ENCODE measurements at places on chromosomes 1 and 21. TPM values are rescaled to one million over a fixed set of nuclear protein-coding genes. Genes with fewer than 3 reads are reported as not detected.
A peak's percentile ranks its signal among the peaks of the same experiment; 100 is the strongest.

RPTN gene
- not detected for total RNA-seq

ACTA1 gene
- total RNA-seq, result not detected

FCRL5 gene
- total RNA-seq, result 1.6 TPM

GLRX2 gene
- total RNA-seq, result 8.0 TPM

CFAP107 gene
- total RNA-seq, result not detected

DNA sequence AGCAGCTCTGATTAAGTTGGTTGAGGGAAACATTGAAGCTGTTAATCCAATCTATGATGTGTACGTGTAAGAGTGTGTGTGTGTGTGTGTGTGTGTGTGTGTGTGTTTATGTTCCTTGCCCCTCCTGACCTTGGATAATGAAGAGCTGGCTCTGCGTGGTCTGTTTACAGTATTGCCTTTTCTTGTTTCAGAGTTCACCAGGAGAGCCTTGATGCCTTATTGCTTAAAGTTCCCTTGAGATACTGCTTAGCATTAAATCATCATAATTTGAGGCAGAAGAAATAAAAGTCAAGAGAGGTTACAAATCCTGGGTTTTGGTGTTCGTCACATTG lies 36.4 kb downstream of the CAPN8 start:
- no peak overlapping the region for H3K27ac ChIP-seq
- H3K4me1 ChIP-seq, result no peaks in the 10 kb centered on the region
- H3K27me3 ChIP-seq, result no peaks in the 10 kb centered on the region
- no peaks in the 10 kb centered on the region for H3K36me3 ChIP-seq
- no peak overlapping the region for H3K4me3 ChIP-seq

- peak; percentile 46 for DNase-seq
- no peaks in the 10 kb centered on the region for H3K4me1 ChIP-seq
- no peak overlapping the region for H3K27ac ChIP-seq
- H3K4me3 ChIP-seq, result no peak overlapping the region
These were observed 17.2 kb upstream of the SUMO3 start for GRCh38 chr21:44834951-44835646.

GRCh38 chr1:31886866-31887265 lies 51.3 kb downstream of the PTP4A2 start:
- no peak overlapping the region for H3K27ac ChIP-seq
- H3K4me1 ChIP-seq, result no peaks in the 10 kb centered on the region
- no peak for DNase-seq
- no peaks in the 10 kb centered on the region for H3K36me3 ChIP-seq
- H3K27me3 ChIP-seq, result no peaks in the 10 kb centered on the region
- H3K4me3 ChIP-seq, result no peak overlapping the region

DNA sequence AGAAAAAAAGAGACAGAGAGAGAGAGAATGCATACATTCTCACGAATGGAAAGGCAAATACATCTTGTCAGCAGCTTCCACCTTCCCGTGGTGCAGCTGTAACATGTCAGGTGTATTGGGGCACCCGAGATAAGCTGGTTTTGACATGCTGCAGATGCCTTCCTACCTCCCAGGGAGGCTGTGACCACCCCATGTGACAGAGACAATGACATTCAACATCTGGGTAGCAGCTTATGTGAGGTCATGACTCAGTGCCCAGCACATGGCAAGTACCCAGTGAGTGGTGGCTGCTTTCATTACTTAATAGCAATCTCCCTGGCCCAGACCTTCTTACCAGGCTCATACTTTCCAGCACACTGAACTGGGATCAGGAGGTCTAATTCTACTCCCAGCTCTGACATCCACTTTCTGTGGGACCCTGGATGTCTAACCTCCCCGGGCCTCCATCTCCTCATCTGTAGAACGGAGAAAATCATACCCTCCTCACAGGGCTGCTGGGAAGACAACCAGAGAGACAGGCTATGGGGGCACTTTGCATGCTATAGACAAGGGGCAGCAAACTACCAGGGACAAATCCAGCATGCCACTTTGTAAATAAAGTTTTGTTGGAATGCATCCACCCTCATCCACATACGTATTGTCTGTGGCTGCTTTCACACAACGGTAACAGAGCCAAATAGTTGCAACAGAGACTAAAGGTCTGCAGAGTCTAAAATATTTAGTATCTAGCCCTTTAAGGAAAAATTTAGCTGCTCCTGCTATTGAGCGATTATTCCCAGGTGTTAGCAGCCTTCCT lies 38.5 kb upstream of the ZBTB40 start:
- H3K27me3 ChIP-seq, result no peaks in the 10 kb centered on the region
- peak overlapping the region; percentile 81 for H3K27ac ChIP-seq
- H3K4me3 ChIP-seq, result no peak overlapping the region
- no peaks in the 10 kb centered on the region for H3K36me3 ChIP-seq
- H3K4me1 ChIP-seq, result no peaks in the 10 kb centered on the region

DNA sequence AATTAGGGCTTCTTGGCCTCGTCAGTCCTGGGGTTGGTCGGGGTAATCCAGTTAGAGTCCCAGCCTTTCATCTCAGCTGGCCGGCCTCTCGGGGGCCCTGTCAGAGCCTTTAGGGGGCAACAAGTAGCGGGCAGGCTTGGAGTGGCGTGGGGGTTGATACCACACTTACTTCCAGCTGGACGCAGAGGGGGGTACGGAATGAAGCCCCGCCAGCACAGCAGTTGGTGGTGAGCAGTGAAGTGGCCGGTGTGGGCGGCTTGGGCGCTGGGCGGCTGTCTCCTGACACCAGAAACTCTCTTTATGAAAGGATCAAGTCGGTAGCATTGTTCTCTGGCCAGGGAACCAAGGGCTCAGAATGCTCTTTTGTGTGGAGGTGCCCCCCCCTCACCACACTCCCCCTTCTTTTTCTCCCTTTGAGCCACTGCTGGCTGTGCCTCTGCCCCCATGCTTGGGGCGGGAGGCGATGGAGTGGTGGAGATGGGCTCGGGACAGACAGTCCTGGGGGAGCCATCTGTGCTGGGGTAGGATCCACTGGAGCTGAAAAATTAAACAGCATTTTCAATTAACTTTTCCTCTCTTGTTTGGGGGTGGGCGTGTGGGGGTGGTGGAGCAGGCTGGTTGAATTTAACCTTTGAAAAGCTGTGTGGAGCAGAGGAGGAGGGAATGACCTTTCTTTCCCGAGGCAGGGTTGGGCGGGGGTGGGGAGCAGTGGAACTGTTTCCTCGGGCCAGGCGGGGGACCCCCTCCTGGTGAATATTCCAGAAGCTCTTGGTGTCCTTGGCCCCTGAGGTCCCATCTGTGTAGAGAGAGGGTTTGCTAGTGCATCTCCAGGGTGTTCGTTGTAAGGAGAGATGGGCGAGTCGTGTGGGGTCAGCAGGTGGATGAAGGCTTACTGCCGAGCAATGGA lies 102.7 kb downstream of the RNF220 start:
- H3K27me3 ChIP-seq, result no peaks in the 10 kb centered on the region
- DNase-seq, result no peak
- no peak overlapping the region for H3K4me3 ChIP-seq
- H3K4me1 ChIP-seq, result no peaks in the 10 kb centered on the region
- no peak overlapping the region for H3K27ac ChIP-seq

DNA sequence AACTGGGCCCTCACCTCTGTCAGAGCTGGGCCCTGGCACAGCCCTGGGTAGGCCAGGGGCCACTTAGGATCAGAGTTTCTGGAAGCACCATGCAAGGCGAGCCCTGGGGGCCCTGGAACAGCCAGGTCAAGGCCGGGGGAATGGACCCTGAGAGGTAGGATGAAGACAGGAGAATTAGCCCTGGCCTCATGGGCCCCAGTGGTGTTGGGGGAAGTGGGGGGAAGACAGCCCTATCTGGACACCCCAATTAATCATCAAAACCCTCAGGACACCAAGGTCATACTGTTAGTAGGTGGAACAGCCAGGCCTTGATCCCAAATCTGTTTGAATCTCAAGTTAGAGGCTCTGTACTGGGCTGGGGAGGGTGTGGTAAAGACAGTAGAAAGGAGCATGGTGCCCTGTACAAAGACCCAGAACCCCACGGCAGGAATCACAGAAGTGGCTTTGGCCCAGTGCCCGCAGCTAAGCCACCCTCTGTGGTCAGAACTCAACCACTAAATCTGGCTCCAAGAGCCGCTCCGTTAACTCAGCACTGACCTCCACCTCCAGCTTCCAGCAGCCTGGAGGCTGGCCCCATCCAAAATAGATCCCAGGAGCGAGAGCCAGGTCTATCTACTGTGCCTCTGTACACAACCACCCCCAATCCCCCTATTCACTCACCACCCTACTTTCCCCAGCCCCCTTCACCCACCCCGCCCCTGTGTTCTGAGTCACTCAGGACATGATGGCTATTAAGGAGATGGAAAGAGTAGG lies 14.0 kb upstream of the TRIM63 start:
- no peak overlapping the region for H3K27ac ChIP-seq
- no peaks in the 10 kb centered on the region for H3K4me1 ChIP-seq
- no peaks in the 10 kb centered on the region for H3K27me3 ChIP-seq
- no peaks in the 10 kb centered on the region for H3K36me3 ChIP-seq

DNA sequence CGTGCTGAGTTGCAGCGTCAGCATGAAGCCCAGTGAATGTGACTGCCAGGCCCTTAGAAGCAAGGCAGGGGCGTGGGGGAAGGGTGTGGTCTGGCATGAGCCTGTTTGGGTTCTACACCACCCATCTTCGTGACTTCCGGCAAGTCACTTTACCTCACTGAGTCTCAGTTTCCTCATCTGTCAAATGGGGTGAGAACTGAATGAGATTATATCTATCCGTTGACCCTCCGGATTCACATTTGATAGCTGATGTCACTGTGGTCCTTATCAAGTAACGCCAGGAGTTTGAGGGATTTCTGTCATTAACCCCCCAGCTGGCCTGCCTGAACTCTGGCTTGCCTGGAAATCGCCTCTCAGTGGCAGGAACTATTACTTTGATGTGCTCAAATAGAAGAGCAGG lies 15.6 kb downstream of the MRPL37 start:
- H3K4me1 ChIP-seq, result no peaks in the 10 kb centered on the region
- H3K4me3 ChIP-seq, result no peak overlapping the region
- no peak for DNase-seq

- DNase-seq, result no peak
- H3K27ac ChIP-seq, result no peak overlapping the region
- H3K36me3 ChIP-seq, result no peaks in the 10 kb centered on the region
- H3K4me3 ChIP-seq, result no peak overlapping the region
These were observed 124.3 kb upstream of the RAB4A start for GRCh38 chr1:229146647-229147046.

GRCh38 chr1:160830321-160831153 lies 32.1 kb downstream of the CD244 start:
- no peak overlapping the region for H3K4me3 ChIP-seq
- no peak for DNase-seq
- no peaks in the 10 kb centered on the region for H3K27me3 ChIP-seq
- H3K27ac ChIP-seq, result no peak overlapping the region

- H3K36me3 ChIP-seq, result no peaks in the 10 kb centered on the region
- H3K4me3 ChIP-seq, result no peak overlapping the region
- no peaks in the 10 kb centered on the region for H3K27me3 ChIP-seq
- no peak overlapping the region for H3K27ac ChIP-seq
These were observed 60.5 kb downstream of the ERI3 start for GRCh38 chr1:44294588-44295007.

DNA sequence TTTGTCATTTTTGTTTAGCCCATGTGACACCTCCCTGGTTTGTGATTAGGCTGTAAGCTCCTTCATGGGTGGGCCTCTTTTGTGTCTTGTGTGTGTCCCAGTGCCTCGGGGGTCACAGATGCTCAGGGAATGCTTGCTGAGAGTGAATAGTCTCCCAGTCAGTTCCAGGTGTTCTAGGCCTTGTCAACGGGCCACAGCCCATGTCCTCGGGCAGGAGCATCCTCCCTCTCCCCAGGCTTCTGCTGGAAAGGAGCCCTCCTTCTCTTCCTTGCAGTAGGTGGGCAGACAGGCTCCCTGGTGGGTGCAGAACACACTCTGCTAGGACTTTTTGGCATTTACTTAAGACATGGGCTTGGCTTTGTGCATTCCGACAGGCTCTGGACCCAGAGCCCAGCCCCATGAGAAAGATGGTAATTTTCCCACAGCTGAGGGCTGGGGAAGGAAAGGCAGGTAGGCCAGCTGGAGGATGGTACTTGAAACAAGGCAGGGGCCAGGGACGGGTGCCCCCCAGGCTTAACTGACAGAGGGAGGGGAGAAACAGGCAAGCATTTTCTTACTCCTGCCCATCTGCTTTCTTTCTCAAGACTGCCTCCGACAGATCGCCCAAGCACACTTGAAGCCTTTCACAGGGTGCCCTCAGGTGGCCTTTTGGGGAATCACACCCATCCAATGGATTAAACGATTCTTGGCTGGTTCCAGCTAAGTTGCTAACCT lies 7.1 kb upstream of the CPLANE2 start:
- H3K4me1 ChIP-seq, result peaks cover 16% of the 10 kb centered on the region
- H3K36me3 ChIP-seq, result no peaks in the 10 kb centered on the region
- DNase-seq, result peak; percentile 84
- no peaks in the 10 kb centered on the region for H3K27me3 ChIP-seq
- H3K4me3 ChIP-seq, result no peak overlapping the region

GRCh38 chr21:44013380-44014088 lies 1.4 kb downstream of the TRAPPC10 start:
- peak overlapping the region; percentile 95 for H3K4me3 ChIP-seq
- H3K27me3 ChIP-seq, result no peaks in the 10 kb centered on the region
- peak overlapping the region; percentile 95 for H3K27ac ChIP-seq
- no peak for DNase-seq
- H3K36me3 ChIP-seq, result no peaks in the 10 kb centered on the region

- DNase-seq, result no peak
- no peaks in the 10 kb centered on the region for H3K4me1 ChIP-seq
- H3K27me3 ChIP-seq, result no peaks in the 10 kb centered on the region
- no peaks in the 10 kb centered on the region for H3K36me3 ChIP-seq
- H3K27ac ChIP-seq, result peak overlapping the region; percentile 96
These were observed 1.0 kb upstream of the BACH1 start for GRCh38 chr21:29297483-29298347.

DNA sequence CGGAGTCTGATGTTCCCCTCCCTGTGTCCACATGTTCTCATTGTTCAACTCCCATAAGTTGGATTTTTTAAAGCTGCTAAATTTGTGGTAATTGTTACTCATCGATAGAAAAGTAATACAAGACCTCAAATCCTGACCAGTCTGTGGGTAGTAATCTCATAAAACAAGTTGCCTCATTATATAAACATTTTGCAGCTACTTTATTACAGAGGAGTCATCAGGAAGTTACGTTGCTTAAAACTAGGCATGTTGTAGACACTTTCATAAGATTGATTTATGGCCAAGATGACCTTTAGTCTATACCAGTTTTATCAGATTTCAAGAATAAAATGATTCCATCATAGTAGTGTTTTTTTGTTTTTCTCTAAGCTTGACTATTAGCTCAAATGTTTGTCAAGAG lies 208.8 kb downstream of the GIPC2 start:
- H3K27me3 ChIP-seq, result no peaks in the 10 kb centered on the region
- no peaks in the 10 kb centered on the region for H3K4me1 ChIP-seq
- no peak overlapping the region for H3K27ac ChIP-seq
- DNase-seq, result no peak
- no peaks in the 10 kb centered on the region for H3K36me3 ChIP-seq
